Karpas-422 (cell line): ENCODE measurements at places on chromosomes 3 and 15.

- peak; percentile 43 for DNase-seq
These were observed 126.6 kb downstream of the TJP1 start for GRCh38 chr15:29695489-29696167.

DNA sequence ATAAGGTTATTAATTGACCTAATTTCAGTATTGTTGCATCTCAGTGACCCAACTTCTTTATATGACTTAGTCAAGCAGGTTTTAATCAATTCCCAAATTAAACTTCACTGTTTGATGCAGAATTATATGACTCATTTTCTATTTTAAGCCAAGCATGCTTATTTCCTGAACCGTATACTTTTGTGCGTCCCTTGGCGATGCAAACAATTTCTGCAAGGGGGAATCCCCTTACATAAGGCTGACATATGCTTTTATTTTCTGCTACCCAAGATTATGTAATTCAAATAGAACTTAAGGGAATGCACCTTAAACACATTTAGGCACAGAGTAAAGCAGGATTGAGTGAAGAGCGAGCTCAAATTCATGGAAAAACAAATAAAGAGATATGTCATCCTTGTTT lies 303.9 kb downstream of the PDCD6IP start:
- DNase-seq: peak; percentile 56

GRCh38 chr3:114068336-114068735 lies 11.8 kb downstream of the QTRT2 start:
- DNase-seq: no peak

DNA sequence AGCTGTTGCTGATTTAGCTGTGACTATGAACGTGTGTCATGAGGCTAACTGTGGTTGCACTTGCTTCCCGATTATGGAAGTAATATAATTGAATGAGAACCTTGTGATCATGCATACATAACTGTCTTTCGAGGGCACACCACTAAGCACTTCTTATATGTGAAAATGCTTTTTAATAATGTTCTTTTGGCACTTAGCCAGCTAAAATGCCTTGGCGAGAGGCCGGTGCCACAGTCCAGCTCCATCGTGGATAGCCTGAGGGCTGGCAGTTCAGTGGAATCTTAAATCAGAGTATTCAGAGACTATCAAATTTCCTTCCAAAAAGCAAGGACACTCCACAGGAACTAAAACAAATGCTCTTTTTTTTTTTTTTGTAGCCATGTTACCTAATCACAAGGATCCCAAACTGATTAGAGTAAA lies 161.6 kb upstream of the FRMD4B start:
- DNase-seq: no peak

- DNase-seq: no peak
These were observed 48.0 kb downstream of the TYRO3 start for GRCh38 chr15:41606997-41607396.

DNA sequence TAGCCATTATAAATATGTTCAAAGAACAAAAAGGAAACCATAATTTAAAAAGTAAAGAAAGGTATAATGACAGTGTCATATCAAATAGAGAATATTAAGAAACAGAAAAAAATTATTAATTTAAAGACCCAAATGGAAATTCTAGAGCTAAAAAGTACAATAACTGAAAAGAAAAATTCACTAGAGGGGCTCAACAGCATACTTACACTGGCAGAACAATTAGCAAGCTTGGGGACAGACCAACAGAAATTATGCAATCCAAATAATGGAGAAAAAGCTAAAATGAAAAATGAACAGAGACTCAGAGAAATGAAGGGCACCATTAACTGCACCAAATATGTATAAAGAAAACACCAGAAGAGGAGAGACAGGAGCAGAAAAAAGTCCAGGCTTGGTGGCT lies 13.7 kb downstream of the SPCS1 start:
- DNase-seq: peak; percentile 48

DNA sequence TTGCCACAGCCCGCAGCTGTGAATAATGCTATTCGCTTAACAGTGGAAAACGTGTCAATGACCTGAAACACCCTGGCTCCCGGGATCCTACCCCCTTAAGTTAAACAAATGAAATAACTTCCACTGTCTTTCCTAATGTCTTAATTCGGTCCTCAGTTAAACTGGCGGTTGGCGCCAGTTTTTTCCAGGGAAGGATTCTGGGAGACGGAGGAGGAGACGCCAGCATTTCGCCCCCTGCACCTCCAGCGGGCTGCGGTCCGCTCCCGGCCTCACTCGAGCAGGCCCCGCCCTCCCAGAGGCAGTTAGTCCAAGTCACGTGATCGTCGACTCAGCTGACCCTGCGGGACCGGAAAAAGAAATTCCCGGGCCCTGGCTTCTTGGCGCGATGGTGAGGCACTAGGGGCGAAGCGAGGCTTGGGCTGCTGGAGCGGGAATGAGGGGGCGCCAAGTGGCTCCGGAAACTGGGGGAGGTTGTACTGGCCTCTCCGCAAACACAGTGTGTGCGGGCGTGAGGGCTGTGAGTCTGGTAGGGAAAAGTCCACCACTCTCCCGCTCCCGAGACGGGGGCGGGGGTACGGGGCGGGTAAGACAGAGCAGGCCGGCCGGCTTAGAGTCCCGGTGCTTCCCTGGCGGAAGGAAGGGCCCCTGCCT lies at the start of gene COMMD4:
TSS of gene COMMD4 (plus strand) at position 359 of the 651 bp plus-strand sequence. CDS start at position 386, 27 bp downstream.
- DNase-seq: peak; percentile 97

DNA sequence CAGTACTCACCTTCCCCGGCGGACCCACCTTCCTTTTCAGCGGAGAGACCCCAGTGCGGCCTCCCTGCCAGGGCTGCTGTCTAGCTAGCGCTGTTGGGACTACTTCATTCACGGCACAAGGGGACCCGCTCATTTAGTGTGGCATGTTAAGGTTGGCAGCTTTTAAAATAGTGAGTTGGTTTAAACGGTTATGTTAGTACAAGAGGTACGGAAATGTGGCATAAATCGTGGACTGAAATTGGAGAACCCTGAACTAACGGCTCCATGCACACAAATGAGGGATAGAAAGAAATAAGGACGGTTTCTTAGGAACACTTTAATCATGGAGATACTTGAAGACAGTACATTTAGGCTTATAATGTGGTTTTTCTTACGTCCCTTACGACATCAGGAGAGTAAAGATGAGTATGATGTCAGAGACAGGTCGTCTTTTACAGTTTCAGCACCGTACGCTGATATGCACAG lies 752 bp downstream of the CEP63 start:
- DNase-seq: peak; percentile 71
